ENCODE measurements at places on chromosomes 11 and 22.

DNA sequence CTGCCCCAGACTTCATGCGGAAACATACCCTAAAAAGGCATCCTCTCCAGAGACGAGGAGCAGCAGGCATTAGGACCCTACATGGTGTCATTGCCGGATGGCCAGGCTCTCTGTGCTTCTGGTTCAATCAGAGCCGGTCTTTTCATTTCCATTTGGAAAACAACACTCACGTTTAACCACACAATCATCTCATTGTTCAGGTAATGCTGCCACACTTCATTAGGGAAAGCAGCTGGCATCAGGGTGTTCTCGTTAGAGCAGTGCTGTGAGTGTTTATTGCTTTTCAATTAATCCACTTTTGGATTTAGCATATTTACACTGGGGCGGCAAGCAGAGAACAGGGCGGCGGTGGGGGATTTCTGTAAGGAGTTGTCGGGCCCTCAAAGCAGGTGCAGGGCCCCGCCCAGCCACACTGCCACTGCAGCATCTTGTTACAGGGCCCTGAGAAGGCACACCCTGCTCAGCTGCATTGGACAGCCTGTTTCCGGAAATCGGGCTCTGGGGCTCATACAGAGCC is 338.6 kb downstream of the SHANK2 start:
- DNase-seq = no peak

DNA sequence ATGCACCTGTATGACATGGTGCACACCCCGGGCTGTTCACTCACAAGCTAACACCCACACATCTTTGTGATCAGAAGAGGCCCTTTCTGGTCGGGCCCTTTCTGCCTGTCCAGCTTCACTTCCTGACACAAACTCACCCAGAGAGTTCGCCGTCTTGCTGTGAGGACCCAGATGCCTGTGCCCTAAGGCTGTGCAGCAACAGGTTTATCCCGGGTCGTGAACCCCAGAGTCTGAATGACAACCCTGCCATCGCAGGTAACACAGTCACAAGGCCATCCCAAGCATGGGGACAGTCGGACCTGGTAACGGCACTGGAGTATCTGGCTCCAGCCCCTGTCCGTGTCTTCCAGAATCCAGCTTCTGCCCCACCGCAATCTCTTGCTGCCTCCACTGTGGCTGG is 235.1 kb downstream of the BUD13 start:
- DNase-seq = no peak

- no peak for DNase-seq
These were observed 34.1 kb downstream of the MRE11 start for GRCh38 chr11:94459576-94459975.

- DNase-seq = no peak
These were observed 70.2 kb downstream of the DBX1 start for GRCh38 chr11:20089796-20090653.

DNA sequence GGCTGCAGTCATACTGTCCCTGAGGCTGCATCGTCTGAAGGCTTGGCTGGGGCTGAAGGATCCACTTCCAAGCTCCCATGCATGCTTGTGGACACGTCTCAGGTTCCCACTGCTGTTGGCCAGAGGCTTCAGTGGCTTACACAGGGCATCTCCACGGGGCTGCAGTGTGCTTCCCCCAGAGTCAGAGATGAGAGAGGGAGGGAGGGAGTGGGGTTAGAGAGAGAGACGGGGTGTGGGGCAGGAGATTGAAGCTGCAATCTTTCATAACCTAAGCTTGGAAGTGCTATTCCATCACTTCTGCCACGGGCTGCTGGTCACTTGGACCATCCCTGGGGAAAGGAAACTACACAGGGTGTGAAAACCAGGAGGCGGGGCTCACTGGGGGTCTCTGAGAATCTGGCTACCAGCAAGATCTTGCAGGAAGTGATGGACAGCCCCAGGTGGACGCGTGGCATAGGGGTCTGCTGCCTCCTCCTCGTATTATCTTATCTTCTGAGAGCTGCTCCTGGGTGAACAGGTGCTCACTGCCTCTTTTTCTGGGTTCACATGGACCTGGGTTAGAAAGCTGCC is 63.0 kb upstream of the MYEOV start:
- DNase-seq = no peak

GRCh38 chr11:96127596-96127959 is 203.7 kb upstream of the MTMR2 start:
- DNase-seq = no peak

- no peak for DNase-seq
These were observed 19.6 kb downstream of the SPATA19 start for GRCh38 chr11:133825666-133826065.

DNA sequence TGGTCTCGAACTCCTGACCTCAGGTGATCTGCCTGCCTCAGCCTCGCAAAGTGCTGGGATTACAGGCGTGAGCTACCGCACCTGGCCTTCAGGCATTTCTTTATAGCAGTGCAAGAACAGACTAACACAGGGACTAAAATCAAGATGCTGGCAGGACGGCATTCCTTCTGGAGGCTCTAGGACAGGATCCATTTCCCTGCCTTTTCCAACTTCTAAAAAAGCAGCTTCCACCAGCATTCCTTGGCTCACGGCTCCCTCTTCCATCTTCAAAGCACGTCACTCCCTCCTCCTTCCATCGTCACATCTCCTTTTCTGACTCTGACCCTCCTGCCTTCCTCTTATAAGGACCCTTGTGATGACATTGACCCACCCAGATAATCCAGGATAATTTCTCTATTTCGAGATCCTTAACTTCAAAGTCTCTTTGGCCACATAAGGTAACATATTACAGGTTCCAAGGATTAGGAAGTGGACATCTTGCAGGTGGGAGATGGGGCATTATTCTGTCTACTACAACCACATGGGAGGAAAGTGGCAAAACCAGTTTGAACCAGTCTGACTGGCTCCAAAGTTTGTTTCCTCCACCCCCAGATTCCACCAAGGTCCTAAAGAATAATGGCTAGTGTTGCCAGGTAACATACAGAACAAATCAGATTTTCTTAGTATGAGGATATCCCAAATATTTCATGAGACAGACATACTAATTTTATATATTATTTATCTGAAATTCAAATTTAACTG is 172.5 kb downstream of the MN1 start:
- no peak for DNase-seq

DNA sequence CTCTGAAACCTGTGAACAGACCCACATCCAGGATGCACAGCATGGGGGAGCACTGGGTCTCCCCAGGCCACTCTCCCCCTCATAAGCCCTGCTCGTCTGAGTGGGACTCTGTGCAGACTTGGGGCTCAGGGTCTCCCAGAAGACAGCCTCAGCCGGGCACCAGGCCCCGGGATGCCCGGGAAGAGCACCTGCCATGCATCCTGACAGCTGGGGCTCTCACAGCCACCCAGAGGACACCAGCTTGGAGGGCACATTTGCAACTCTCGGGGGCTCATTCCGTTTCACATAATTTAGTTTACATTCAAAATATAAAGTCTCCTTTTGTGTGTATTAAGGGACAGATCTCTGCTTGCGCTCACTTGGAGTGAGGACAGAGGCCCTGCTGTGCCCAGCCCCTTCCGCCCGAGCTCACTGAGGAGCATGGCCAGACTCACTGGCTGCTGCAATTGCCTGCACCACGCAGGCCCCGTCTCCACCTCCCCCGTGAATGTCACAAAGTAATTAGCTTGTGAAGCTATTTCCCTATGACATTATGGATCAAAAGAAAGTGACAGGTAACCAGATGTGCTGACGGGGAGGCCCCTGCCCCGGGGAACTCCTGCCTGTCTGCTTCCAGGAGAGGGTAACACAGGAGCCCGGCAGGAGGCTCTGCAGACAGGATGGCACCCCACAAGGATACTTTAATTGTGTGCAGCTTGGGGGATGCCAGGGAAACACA is 275.6 kb downstream of the BRD1 start:
- no peak for DNase-seq

GRCh38 chr11:44886790-44887140 is 63.9 kb downstream of the TP53I11 start:
- DNase-seq = no peak

DNA sequence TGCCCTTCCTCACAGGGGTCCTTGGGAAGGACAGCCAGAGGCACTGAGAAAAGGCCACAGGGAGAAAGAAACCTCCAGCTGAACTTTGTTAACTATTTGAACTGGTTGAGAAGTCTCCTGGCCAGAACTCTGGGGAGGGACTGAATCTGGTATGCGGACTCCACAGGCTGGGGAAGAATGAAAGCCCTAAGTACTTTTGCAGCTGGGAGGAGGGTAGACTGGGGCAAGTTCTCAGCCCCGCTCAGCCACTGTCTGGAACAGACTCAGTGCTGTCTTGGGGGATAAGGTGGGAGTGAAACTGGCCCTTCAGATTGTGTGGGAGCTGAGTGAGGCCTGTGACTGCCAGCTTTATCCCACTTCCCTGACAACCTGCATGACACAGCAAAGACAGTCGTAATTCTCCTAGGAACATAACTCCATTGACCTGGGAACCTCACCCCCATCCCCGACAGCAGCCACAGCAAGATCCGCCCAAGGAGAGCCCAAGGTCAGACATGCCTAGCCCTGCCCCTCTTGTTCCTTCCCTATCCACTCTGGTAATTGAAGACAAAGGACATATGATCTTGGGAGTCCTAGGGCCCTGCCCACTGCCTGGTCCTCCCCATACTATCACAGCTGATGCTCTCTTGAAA is 475.1 kb upstream of the CNTN5 start:
- DNase-seq = no peak

DNA sequence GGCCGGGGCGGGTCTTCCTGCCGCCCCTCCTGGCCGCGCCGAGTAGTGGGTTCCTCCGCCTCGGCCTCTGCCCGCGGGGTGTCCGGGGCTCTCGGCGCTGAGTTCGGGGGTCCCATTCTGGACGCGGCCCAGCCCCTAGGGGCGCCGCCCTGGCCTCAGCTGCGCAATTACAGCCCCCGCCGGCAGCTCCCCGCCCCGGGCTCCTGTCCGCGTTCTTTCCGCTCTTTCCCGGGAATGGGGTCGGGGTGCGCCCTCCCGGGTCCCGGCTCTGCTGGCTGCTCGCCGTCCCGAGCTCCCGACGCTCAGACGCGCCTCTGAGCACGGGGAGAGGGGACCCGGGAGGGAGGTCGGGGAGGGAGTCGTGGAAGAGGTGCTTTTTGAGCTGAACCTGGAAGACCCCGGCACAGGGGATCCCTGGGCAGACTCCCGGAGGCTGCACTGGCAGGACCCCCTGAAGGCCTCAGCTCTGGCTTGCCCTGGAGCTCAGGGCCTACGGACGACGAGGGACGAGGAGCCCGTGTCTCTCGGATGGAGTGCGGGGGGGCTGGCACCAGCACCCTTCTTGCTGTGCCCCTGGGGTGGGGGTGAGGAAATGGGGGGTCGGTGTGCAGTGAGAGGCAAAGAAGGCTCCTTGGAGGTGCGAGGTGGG is 558 bp downstream of the TSPAN4 start:
- no peak for DNase-seq

DNA sequence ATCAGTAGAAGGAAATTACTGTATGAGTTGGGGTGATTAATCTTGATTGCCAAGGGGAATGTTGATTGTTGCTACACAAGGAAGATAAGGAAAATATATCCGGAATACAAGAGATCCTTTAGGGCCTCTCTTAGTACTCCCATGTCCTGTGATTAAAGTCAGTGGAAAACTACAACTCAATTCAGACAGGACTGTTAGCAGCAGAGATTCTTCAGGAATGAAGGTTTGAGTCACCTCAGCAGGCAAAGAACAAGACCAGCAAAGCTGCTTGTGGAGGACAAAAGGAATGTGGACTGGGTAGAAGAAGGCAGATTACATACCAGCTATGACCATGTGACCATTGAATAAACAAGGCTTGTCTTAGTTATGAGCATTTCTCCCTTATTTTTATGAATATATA is 478.2 kb downstream of the BUD13 start:
- no peak for DNase-seq

DNA sequence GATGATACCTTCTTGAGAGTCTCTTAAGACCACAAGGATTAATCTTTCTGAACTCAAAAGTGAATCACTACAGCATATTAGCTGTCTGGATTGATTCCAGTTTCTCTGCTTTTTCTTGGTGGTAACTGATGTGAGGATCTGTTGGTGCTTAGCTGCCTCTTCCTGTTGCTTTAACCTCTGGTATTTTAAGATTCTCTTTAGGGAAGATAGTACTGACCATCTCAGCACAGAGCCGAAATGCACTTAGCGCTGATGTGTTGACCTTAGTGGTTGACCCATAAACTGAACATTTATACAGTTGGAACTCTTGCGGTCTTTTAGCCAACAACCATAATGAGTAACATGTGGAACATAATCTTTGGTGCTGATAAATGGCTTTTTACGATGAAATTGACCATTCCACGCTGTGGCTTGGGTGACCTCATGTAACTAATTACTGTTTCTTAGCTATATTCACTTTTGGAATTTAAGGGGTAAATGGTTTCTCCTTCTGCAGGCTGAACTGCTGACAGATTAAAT is 33.7 kb downstream of the APLP2 start:
- DNase-seq = no peak

DNA sequence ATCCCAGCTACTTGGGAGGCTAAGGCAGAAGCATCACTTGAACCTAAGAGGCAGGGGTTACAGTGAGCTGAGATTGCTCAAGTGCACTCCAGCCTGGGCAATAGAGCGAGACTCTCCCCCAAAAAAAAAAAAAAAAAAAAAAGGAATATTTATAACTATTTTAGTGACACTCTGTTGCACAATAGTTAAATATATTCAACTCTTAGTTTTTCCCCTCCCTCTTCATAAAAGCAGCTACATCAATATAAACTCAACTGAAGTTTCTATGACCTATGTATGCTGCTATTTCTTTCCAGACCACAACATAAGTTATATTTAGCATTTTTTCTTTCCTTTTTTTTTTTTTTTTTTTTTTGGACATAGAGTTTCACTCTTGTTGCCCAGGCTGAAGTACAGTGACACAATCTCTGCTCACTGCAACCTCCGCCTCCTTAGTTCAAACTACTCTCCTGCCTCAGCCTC is 19.2 kb downstream of the CELF1 start:
- DNase-seq = no peak

- no peak for DNase-seq
These were observed 17.5 kb downstream of the BCR start for GRCh38 chr22:23197836-23198235.

DNA sequence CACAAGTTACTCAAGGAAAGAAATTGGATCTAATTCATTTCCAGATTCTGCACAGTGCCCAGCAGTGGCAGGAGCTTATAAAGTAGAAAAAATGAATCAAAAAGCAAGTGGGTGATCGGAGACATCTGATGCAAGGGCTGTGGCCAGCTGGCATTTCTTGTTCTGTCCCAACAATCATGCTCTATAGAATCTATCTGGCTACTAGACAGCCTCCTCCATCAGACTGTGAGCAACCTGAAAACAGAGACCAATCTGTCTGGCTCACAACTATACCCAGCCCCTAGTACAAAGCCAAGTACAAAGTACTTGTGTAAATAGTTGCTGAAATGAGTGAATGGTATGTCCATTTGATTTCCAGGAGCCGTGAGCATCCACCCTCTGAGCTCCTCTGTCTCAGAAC is 11.4 kb downstream of the USH1C start:
- DNase-seq = no peak

- no peak for DNase-seq
These were observed 538.9 kb downstream of the DLG2 start for GRCh38 chr11:85088286-85088685.

- no peak for DNase-seq
These were observed 422.3 kb downstream of the SOX6 start for GRCh38 chr11:15933886-15934625.

Data from central memory CD4-positive, alpha-beta T cell (primary cell).